ENCODE measurements at places on chromosomes 12 and 14.

GRCh38 chr14:75295491-75296345 lies 17.1 kb downstream of the FOS start:
- DNase-seq, result peak; percentile 67

- no peak for DNase-seq
Observed at GRCh38 chr12:26537126-26537525, 295.9 kb downstream of the ITPR2 start.

DNA sequence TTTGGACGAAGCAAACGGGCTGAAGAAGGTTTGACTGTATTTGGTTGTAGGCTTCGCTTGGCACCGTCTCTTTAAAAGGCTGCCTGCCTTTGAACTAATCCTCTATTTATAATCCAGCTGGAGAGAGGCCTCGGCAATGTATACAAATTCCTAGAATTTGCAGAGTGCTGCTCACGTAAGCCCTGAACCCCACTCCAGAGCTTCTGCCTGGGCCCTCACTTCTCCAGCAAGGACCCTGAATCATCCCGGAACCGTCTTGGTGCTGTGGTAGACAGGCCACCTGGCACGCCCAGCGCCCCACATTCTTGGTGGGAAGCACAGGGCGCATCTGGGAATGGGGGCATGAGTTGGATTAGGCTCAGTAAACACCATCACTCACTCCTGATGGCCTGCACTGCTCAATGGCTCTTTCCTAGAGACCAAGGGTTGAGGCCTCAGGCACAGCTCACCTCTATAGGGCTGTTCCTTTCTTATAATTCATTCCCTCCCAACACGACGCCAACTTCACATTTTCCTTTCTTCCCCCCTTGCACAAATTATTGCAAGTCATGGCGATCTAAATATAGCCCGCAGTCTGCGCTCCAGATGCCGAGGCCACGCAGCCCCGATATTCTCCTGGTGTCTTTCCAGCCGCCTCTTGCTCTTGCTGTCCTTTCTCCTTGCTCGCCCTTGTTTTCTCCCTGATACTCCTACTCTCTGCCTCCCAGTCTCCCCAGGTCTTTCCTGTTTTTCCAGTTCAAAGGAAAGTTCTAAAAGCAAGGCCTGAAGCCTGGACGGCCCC lies 141.0 kb downstream of the ZFP36L1 start:
- no peak for DNase-seq

DNA sequence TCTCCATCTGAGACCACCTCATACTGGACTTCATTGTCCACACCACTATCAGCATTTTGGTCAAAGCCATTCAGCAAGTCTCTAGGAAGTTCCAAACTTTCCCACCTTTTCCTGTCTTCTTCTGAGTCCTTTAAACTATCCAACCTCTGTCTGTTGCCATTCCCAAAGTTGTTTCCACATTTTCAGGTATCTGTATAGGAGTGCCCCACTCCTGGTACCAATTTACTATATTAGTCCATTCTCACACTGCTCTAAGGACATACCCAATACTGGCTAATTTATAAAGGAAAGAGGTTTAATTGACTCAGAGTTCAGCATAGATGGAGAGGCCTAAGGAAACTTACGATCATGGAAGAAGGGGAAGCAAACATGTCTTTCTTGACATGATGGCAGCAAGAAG lies 292.2 kb upstream of the ATXN7L3B start:
- DNase-seq, result no peak

- DNase-seq, result no peak
Observed at GRCh38 chr12:78275886-78276285, 445.2 kb downstream of the NAV3 start.

- peak; percentile 92 for DNase-seq
Observed at GRCh38 chr12:116600959-116601918, 42.1 kb downstream of the MAP1LC3B2 start.

DNA sequence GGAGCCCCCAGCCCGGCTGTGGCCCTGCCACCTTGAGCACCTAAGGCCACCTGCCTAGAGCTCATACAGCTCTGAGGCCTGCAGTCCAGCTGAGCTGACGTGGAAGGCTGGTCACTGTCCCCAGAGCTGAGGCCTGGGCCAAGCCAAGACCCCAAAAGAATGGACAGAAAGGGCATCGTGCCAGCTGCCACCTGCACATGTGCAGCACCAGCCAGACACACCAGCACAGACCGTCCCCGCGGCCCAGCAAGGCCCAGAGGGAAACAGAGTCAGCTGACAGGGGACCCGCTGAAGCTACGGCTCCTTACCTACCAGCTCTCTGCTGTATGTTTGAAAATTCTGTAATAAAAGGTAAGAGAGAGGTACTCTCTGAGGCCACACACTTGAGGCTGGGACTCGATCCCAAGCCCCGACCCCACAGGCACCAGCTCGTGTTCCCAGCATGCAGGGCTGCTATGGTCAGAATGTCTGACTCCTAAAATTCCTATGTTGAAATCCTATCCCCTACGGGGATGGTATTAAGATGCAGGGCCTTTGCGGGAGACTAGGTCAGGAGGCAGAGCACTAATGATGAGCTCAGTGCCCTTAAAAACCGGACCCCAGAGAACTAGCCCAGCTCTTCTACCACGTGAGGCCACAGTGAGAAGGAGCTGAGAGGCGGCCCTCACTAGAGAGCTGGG lies 25.4 kb downstream of the BRF1 start:
- peak; percentile 94 for DNase-seq

DNA sequence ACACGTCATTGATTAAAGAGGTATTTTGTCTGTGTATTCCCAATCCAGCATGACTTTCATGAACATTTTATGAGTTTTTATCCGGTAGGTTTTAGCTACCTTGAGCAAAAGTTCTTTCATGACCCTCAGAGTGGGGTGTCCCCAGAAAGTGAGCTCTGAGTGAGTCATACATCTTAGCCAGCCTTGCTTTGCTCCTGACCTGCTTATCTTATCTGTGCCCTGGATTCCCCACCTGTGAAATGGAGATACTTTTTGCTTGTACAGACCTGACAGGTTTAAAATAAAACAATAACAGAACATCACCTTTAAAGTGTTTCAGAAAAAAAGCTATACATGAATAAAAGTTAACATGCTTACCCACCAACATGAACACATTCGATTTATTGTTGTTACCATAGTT lies 202.8 kb upstream of the SOX5 start:
- no peak for DNase-seq

DNA sequence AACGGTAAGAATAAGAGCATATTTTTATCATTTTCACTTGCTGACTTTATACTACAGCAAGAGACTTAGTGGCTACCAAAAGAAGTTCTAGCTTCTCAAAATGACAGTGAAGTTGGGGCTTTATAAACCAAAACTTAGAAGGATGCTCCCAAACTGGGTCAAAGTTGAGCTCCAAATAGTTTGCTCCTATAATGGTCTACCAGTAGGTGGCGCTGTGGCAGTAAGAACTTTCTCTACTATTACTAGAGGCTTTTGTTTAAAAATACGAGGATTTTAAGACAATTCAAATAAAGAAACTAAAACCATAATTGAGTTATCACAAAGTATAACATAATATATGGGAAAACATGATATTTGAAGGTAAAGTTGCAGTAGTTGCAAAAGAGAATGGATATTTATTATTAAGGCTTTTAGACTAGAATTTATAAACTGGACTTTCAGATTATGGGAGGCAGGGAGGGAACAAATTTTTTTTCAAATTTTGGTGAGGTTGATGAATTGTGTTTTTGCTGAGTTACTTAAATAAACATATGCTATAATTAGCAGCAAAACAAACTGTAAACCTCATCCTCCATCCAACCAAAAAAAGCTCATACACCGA lies 75.0 kb downstream of the TGFB3 start:
- DNase-seq, result peak; percentile 75

DNA sequence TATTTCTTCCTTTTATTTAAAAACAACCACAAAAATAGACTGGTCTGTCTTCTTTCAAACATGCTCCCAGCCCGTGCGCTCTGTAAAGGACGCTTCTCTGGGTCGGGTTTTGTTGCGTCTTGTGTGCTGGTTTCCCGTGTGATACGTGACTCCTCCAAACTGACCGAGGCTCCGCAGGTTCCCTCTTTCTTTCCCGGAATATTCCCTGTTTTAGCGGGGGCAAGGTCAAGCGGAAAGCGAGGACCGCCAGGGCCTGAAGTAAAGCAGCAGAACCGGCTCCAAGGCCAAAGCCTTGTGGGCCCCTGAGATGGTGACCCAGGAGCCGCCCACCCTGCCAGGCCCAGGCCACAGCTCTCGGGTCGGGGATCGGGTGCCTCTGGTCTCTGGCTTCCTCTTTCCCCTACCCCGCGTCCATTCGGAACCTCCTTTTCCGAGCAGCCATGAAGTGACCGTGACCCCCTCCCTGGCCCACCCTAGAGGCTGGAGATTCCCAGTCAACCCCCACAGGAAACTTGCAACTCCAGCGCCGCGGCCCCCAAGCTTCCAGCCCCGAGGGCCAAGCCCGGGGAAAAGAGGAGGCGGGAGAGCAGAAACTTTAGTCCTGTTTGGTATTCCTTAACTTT lies 885 bp upstream of the HOXC10 start:
- no peak for DNase-seq

GRCh38 chr12:22491034-22491433 lies 53.3 kb downstream of the C2CD5 start:
- no peak for DNase-seq

DNA sequence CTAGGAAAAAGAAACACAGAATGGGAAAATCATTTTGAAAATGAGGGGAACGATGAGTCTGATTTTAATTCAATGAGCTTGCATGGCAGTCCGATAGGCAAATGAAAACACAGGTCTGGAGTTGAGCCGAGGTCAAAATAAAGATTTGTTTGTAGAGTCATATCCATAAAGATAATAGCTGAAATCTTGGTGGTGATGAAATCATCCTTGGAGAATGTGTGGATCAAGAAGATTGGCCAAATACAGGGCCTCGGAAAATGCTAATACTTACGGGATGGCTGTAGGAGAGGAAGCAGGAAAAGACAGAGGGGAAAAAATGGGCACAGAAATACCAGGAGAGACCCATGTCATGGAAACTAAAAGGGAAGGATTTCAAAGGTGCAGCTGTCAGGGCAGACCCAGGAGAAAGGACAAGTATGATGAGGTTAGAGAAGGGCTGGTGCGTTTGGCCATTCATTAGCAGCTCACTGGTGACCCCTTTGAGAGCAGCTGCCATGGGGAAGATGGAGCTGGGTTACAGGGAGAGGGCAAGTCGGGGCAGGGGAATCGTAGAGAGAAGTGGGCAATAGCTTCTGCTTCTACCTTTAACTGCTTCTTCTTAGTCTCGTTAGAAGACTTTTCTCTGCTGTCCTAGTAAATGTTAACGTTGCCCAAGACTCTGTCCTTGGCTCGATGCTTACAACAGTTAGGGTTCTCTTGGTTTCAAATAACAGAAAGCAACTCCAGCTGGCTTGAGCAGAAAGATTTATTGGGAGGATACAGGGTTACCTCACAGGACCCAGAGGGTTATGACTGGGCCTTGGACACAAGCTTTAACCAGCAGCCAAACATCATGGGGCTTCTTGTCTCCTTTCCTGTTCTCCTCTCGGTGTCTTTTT lies 161.8 kb downstream of the EFCAB11 start:
- DNase-seq, result peak; percentile 81

- peak; percentile 63 for DNase-seq
Observed at GRCh38 chr14:33740531-33740930, 210.3 kb downstream of the EGLN3 start.

DNA sequence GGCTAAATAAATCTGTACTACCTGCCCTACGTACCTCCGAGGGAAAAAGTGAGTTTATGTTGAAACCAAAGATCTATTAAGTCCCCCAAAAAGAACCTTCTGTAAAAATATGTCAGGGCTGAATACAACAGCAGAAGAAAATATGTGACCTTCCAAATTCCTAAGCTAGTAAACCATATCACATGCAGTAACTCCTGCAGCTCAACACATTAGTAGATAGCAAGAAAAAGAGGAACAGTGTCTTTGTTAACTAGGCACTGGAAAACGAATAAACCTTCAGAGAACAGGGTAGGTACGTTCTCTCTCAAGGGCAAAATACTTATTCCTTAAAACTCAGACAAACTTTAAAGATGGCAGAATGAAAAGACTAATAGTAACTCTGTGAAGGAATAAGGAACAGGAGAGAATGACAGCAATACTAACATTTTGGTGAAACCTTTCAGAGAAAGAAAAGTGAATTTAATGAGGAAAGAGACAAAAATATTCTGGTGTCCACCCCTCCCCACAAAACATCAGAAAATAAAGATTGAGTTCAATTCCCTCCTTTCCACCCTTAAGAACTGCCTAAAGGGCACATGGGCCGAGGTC lies 18.0 kb downstream of the CBX5 start:
- no peak for DNase-seq

GRCh38 chr12:25107920-25108319 lies 87.0 kb downstream of the DNAI7 start:
- DNase-seq, result no peak

GRCh38 chr14:22007363-22007762 lies 333.7 kb upstream of the OR4E1 start:
- no peak for DNase-seq

GRCh38 chr12:114835031-114835430 lies 151.1 kb upstream of the TBX3 start:
- DNase-seq, result peak; percentile 83

- peak; percentile 53 for DNase-seq
Observed at GRCh38 chr12:67161322-67161918, 107.7 kb upstream of the CAND1 start.

DNA sequence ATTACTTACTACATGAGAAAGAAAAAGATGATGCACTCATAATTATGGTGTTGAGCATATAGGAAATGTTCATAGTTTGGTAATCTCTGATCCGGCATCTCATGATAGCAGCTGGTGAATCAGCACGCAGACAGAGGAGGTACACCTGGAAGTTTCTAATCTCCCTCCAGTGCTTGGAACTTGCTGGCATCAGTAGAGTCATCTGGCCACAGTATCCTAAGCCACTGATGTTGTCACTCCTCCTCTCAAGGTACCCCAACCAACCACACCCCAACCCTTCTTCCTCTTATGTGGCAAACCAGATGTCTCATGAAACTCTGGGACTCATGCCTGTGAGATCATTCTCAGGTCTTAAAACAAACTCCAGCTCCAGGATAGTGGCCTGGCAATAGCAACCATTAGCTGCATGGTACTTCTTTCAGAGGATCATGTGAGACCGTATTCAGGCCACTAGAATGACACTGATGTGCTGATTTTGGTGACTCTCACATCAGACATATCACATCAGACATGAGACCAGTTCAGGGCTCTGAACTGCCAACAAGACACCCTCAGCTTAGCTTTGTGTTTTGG lies 143.0 kb downstream of the RASSF9 start:
- no peak for DNase-seq

- DNase-seq, result peak; percentile 59
Observed at GRCh38 chr12:88172844-88173407, 30.8 kb downstream of the TMTC3 start.

DNA sequence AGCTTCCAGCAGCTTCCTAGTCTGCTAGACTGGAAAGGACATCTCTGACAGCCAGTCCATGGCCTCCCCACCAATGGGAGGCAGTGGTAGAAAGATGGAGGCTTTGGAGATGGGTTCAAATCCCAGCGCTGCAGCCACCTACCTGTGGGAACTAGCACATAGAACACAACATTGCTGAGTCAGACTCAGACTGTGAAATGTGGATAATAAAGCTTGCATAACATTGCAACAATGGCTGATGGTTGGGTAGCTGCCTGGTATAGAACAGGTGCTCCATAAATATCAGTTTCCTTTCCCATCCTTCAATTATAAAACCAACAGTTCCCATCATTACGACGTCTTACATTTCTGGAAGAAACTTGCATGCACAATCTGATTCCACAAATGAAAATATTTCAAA lies 94.6 kb downstream of the SLC8A3 start:
- no peak for DNase-seq
